ENCODE measurements at places on chromosomes 11 and 22.

- no peak for DNase-seq
Observed at GRCh38 chr11:65556470-65557279, 1.5 kb downstream of the LTBP3 start.

- DNase-seq, result no peak
Observed at GRCh38 chr11:72897506-72897905, 83.3 kb downstream of the ATG16L2 start.

DNA sequence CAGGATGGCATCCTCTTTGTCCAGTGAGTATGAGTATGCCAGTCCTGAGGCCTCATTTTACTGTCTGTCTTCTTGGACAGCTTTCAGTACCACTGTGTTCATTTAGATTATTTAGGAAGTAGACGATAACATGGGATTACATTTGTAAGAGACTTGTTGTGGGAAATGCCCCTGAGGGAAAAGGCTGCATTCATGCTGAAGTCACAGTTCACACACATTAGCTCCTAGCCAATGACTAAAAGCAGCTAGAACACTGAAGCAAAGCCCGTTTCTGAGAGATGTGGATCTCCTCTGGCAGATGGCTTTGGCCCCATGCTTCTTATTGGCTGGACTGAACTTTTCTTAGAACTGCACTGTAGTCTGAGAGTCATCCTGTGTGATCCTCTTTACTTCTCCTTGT lies 242.4 kb downstream of the FAM76B start:
- DNase-seq, result no peak

- DNase-seq, result no peak
Observed at GRCh38 chr11:128530118-128531074, 57.0 kb downstream of the ETS1 start.

DNA sequence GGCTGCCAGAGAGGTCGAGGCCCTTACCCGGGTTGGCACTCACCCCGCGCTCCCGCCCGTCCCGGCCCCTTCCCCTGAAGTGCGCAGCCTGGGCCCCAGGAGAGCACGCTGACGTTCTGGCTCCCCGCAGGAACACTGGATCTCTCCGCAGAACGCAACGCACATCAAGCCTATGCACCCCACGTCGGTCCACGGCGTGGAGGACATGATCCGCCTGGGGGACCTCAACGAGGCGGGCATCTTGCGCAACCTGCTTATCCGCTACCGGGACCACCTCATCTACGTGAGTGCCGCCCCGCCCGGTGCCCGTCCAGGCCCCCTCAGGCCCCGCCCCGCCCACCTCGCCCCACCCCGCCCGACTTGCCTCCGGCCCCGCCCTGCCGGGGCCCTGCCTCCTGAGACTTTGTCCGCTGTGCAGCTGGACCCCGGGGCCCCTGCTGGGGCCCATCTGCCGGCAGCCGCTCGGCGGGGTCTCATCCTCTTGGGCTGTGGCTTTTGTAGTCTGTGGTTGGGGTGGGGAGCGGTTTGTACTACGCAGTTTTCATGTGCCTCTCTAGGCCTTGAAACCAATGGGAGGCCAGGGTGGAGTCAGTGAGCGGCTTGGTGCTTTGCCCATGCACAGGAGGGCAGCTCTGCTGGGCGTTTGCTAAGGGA lies 19.7 kb downstream of the MYO7A start:
- DNase-seq, result no peak

DNA sequence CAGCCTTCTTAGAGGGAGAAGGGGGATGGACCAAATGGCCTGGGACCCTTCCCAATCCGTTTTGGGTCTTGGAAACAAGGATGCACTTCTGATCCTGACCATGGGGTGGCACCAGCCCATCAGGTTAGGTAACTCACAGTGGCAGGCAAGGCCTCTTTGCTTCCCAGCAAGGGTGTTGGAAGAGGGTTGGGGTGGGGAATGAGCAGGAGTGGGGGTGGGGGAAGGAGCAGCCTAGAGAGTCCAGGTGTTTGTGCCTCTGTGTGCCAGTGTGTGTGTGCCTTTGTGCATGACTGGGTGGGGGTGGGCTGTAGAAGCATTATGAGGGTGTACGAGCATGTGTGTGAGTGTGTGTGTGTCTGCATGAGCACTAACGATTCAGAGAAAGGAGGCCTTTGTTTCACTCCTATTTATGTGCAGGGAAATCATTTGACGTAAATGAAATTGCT lies 213.1 kb downstream of the INSC start:
- DNase-seq, result no peak

GRCh38 chr11:72782081-72782920 lies 11.5 kb downstream of the STARD10 start:
- no peak for DNase-seq

DNA sequence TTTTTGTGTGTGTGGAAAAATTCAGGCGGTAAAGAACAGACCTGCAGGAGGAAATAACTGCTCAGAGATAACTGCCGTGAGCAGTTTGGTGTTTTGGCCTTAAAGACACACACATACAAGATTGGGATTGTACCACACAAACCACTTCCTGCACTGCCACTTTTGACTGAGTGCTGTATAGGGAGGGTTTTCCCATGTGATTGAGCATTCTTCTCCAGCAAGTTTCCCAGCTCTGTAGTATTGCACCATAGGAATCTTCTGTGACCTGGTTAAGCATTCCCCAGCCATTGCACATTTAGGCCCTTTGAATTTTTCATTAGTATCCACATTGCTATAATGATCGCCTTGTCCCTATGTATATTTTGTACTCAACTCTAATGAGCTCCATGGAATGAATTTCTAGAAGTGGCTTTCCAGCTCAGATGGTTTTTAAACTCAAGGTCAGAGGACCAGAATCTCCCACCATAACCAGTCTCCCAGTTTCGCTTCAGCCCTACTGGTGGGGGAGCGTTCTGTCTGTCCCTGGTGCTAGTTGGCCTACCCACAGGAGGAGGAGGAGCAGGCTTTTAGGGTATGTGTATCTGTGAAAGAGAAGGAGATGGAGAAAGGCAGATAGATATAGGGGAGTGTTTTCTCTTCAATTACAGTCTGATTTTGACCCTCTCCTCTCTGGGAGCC lies 9.3 kb downstream of the CD82 start:
- no peak for DNase-seq

GRCh38 chr11:117907276-117908108 lies 21.7 kb downstream of the TMPRSS13 start:
- peak; percentile 59 for DNase-seq

DNA sequence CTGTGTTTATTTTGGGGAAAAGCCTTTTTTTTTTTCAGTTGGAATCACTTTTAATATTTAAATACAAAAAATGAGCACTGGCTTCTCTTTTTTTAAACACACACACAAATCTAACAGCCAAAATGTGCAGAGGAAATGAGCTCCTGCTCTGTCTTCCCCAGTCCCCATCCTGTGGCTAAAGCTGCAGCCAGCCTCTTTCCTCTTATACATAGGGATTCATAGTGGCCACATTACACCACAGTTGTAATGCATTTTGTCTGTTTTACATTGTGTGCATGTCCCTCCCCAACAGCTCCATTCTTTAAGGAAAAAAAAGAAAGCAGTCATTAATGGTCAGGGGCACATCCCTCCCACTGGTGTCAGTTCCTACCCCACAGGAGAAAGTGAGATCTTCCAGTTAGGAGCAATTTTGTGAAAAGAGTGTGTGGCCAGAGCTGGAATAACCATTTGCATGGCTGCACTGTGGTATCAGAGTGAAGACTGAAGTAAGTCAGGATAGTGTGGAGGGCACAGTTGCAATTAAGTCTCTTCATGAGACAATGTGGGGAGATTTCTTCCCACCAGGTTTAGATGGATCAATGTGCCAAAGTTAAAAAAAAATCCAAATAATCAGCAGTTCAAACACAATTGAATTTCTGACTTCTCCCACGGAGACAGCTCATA lies 220.6 kb downstream of the TMEM135 start:
- no peak for DNase-seq

- DNase-seq, result no peak
Observed at GRCh38 chr11:66639066-66639813, 737 bp downstream of the RBM4 start.

DNA sequence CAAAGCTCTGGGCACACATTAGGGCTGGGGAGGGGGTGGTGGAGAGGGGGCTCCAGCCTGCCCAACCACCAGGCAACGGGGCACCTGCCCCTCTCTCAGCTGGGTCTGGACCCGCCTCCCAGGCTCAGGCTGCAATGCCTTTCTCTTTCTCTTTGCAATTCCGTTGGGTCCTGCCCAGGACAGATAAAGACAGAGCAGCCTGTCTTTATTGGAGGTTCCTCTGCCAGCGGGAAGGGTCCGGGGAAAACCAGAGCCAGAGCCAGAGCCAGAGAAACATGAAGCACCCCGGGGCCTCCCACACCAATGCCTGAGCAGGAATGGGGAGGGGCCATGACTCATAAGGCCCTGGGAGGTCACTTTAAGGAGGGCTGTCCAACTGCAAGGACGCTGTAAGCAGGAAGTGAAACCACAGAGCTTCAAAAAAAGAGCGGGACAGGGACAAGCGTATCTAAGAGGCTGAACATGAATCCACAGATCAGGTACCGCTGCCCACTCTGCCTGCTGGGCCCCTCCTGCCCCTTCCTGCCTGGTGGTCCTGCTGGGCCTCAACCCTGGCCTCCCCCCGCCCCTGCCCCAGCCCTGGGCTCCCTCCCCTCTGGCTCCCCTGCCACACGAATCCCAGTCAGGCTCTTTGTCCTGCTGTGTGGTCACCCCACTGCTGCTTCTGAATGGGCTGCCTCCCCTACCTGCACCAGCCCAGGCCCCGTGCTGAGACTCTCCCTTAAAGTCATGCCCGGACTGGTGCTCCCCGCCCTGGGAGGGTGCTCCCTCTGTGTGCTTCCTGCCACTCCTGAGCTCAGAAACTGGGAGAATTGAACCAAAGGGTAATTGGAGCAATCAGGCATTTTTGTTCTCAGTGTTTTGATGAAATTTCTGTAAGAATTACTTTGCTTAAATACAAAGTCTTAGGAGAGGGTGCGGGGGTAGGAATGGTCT lies at the start of gene APOBEC3B:
TSS of gene APOBEC3B (plus strand) at position 356 of the 936 bp plus-strand sequence. CDS start at position 463, 107 bp downstream.
- DNase-seq, result peak; percentile 17

GRCh38 chr11:69868006-69868810 lies 49.0 kb upstream of the FGF3 start:
- no peak for DNase-seq

- no peak for DNase-seq
Observed at GRCh38 chr11:130212431-130212961, 52.9 kb downstream of the ST14 start.

DNA sequence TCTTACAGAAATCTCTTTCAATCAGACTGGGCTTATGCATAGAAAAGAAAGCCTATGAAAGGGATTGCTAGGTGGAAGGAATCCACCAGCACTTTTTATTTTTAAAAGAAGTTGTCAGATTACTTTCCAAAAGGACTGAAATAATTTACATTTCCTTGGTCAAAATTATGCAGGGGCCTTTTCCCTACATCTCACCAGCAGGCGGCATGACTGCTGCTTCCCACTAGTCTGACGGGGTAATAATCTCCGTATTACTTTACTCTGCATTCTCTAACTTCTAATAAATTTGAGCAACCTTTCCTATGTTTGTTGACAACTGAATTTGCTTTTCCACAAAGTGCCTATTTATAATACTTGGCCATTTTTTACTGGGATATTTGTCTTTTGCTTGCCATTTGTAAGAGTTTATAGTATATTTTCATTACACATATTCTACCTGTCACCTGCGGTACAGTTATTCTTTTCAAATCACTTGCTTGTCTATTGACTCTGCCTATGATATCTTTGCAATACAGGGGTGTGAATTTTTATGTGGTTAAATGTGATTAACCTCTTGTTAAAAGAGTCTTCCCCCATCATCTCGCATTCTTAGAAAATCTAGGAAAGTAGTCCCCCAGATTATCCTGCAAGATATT lies 51.9 kb upstream of the USP47 start:
- DNase-seq, result no peak

- no peak for DNase-seq
Observed at GRCh38 chr11:35359321-35360054, 59.9 kb downstream of the SLC1A2 start.

- no peak for DNase-seq
Observed at GRCh38 chr11:85590848-85591483, 36.2 kb downstream of the DLG2 start.

DNA sequence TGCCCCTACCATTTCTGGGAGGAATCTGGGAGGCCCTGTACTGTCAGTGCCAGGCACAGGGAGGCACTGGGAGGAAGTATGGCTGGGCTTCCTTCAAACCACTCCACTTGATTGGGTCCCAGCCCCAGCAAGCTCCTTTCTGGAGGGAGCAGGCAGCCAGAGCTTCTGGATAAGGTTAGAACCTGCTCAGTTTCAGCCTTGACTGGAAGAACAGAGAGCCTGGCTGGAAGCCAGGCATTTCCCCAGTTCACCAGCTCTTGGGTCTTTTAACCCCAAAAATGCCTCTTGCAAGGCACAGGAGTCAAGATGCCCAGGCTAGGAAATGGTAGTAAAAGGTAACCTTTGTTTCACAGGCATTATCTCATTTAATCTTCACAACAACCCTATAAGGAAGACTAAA lies 9.0 kb upstream of the KCTD14 start:
- DNase-seq, result no peak

GRCh38 chr11:10669258-10670033 lies 24.1 kb downstream of the IRAG1 start:
- DNase-seq, result no peak

DNA sequence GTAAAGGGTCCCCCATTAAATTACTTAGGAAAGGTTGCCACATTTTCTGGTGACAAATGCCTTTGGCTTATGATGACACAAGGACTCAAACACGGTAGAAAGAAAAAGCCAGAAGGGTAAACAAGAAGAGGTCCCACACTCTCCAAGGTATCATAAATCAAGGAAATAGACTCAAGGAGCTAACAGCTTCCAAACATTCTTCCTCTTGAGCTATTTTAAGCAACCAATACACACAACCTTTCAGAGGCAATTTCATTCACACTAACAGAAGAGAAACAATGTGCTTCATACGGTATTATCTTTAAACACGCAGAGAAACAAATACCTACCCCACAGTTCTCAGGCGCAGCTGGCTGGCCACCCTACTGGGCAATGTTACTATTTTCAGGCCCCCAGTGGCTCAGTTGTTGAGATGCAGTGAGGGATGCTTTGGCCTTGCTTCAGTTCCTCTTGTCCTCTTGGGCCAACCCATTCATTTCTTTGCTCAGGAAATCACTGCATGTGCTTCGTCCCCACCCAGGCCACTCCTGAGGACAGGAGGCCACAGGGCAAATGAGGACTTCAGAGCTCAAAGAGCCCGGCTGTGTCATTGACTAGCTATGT lies 15.8 kb downstream of the ABTB2 start:
- DNase-seq, result no peak

Measured in activated CD4-positive, alpha-beta T cell treated with anti-CD3 and anti-CD28 coated beads, Interleukin-2, amount 50 U/mL, for 4 hours (primary cell).